A549 treated with GW870086 at 1 μM for 4 hours (cell line): ENCODE measurements at places on chromosomes 5 and 9. TPM values are rescaled to one million over a fixed set of nuclear protein-coding genes. Genes with fewer than 3 reads are reported as not detected.

Gene ST8SIA4
- 0.16 to 0.68 TPM (median 0.57 TPM) in 5 replicates for total RNA-seq

Gene MYOZ3
- 0.06 to 0.22 TPM in 2 of 5 replicates, not detected in the others for total RNA-seq

Gene MCTP1
- 7.3 to 12.2 TPM (median 10.1 TPM) in 5 replicates for total RNA-seq

Gene WHRN
- 4.4 to 7.5 TPM (median 6.8 TPM) in 5 replicates for total RNA-seq

Gene SLC36A3
- total RNA-seq, result not detected in 5 replicates

Gene NRARP
- 1.9 to 4.6 TPM (median 4.1 TPM) in 5 replicates for total RNA-seq

Gene SOHLH1
- total RNA-seq, result 0.10 TPM in 1 of 5 replicates, not detected in the others

Gene KCNV2
- total RNA-seq, result not detected in 5 replicates

Gene BSPRY
- 0.24 TPM in 1 of 5 replicates, not detected in the others for total RNA-seq

Gene DRD1
- 0.13 to 0.23 TPM (median 0.17 TPM) in 5 replicates for total RNA-seq

Gene ADAMTS12
- 6.6 to 9.2 TPM (median 7.6 TPM) in 5 replicates for total RNA-seq

Gene PLPPR1
- not detected in 5 replicates for total RNA-seq

Gene NTNG2
- 0.93 to 2.6 TPM (median 1.5 TPM) in 5 replicates for total RNA-seq

Gene CARD19
- total RNA-seq, result 43.5 to 69.5 TPM (median 64.7 TPM) in 5 replicates

Gene PCDHB5
- 0.94 to 1.8 TPM (median 1.5 TPM) in 5 replicates for total RNA-seq
